ENCODE measurements at places on chromosomes 1 and 21. TPM values are rescaled to one million over a fixed set of nuclear protein-coding genes. Genes with fewer than 3 reads are reported as not detected.
A peak's percentile ranks its signal among the peaks of the same experiment; 100 is the strongest.

- H3K27ac ChIP-seq = no peak overlapping the region
- H3K4me3 ChIP-seq = no peak overlapping the region
- no peaks in the 10 kb centered on the region for H3K27me3 ChIP-seq
- H3K4me1 ChIP-seq = no peaks in the 10 kb centered on the region
Measured at GRCh38 chr1:202438393-202439174, 90.1 kb downstream of the PPP1R12B start.

DNA sequence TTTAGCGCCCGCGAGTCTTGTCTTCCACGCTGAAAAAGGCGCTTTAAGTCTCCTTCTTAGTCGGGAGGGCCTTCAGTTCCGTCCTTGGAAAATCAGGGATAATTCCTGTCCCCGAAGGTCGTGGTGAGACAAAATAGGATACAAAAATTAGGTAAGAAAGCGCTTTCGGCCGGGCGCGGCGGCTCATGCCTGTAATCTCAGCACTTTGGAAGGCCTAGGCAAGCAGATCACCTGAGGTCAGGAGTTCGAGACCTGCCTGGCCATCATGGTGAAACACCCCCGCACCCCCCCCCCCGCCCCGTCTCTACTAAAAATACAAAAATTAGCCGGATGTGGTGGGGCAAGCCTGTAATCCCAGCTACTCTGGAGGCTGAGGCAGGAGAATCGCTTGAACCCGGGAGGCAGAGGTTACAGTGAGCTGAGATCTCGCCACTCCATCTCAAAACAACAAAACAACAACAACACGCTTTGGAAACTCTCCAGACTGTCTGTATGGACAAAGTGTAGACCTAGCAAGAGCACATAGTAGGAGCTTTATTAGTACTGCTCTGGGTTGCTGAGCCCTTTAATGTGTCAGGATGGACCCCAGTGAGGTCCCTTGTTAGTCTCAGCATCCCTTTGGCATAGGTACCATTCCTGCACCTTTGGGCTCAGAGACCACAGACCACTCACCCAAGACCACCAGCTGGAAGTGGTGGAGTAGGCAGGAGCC is 790 bp upstream of the TMEM54 start:
- DNase-seq = no peak
- no peak overlapping the region for H3K27ac ChIP-seq
- no peaks in the 10 kb centered on the region for H3K36me3 ChIP-seq
- H3K27me3 ChIP-seq = peaks cover 7% of the 10 kb centered on the region
- peaks cover 11% of the 10 kb centered on the region for H3K4me1 ChIP-seq

GRCh38 chr1:29197590-29197924 is 15.9 kb upstream of the SRSF4 start:
- no peak overlapping the region for H3K4me3 ChIP-seq
- peaks cover 16% of the 10 kb centered on the region for H3K4me1 ChIP-seq
- peak; percentile 61 for DNase-seq
- H3K27me3 ChIP-seq = no peaks in the 10 kb centered on the region
- H3K36me3 ChIP-seq = peaks cover 13% of the 10 kb centered on the region

DNA sequence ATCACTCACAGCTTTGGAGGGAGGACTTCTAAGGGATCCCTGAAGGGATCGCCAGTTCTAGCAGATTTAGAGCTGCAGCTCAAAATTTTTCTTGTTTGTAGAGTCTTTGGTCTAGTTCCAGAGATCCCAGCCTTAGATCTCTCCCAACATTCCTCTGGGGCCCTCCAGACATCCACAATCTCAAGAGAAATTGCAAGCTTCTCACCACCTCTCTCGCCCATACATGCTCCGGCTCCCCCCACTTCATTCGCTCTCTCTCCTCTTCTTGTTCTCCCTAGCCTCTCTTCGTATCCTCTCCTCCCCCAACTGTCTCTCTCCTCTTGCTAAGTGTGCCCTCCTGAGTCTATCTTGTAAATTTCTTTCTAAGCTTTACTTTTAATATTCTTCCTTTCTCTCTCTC is 15.1 kb upstream of the TUT4 start:
- peaks cover 6% of the 10 kb centered on the region for H3K4me1 ChIP-seq
- H3K27me3 ChIP-seq = no peaks in the 10 kb centered on the region
- no peak overlapping the region for H3K4me3 ChIP-seq
- H3K27ac ChIP-seq = no peak overlapping the region
- no peak for DNase-seq

DNA sequence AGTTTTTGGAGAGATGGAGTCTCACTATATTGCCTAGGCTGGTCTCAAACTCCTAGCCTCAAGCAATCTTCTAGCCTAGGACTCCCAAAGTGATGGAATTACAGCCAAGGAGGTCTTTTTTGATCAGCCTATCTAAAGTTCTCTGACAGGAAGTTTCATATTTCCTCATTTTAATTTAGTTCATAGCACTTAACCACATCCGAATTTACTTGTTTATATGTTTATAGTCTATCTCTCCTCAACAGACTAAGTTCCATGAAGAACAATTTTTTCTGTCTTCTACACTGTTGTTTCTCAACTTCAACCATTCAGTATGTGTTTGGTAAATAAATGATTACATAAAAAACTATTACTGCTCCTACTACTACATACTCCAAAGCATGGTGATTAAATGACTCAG is 47.9 kb downstream of the GON4L start:
- H3K27ac ChIP-seq = no peak overlapping the region
- no peaks in the 10 kb centered on the region for H3K4me1 ChIP-seq
- H3K4me3 ChIP-seq = no peak overlapping the region
- H3K27me3 ChIP-seq = no peaks in the 10 kb centered on the region
- DNase-seq = no peak

GRCh38 chr1:210372491-210372890 is 43.8 kb downstream of the HHAT start:
- DNase-seq = no peak
- no peaks in the 10 kb centered on the region for H3K27me3 ChIP-seq
- no peak overlapping the region for H3K4me3 ChIP-seq
- no peak overlapping the region for H3K27ac ChIP-seq
- peaks cover 28% of the 10 kb centered on the region for H3K4me1 ChIP-seq
- no peaks in the 10 kb centered on the region for H3K36me3 ChIP-seq

GRCh38 chr21:45548711-45549491 is 6.7 kb upstream of the SLC19A1 start:
- no peaks in the 10 kb centered on the region for H3K36me3 ChIP-seq
- H3K4me3 ChIP-seq = no peak overlapping the region
- no peaks in the 10 kb centered on the region for H3K27me3 ChIP-seq

DNA sequence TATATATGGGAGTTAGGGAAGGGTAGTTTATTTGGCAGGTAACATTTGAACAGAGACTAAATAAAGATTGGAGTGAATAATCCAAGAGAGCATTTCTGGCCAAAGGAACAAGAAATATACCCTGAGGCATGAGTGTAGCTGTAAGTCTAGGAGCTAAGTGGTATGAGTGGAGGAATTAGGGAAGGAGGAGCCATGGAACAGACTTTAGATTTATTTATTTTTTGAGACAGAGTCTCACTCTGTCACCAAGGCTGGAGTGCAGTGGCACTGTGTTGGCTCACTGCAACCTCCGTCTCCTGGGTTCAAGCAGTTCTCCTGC is 18.4 kb downstream of the CAPZA1 start:
- no peak overlapping the region for H3K4me3 ChIP-seq
- no peak for DNase-seq
- H3K4me1 ChIP-seq = peaks cover 14% of the 10 kb centered on the region
- peak overlapping the region; percentile 66 for H3K27ac ChIP-seq

- no peak for DNase-seq
- H3K4me3 ChIP-seq = no peak overlapping the region
- no peaks in the 10 kb centered on the region for H3K27me3 ChIP-seq
- H3K4me1 ChIP-seq = no peaks in the 10 kb centered on the region
- H3K36me3 ChIP-seq = peaks cover 14% of the 10 kb centered on the region
- H3K27ac ChIP-seq = no peak overlapping the region
Measured at GRCh38 chr1:77866296-77866695, 22.1 kb upstream of the NEXN start.

DNA sequence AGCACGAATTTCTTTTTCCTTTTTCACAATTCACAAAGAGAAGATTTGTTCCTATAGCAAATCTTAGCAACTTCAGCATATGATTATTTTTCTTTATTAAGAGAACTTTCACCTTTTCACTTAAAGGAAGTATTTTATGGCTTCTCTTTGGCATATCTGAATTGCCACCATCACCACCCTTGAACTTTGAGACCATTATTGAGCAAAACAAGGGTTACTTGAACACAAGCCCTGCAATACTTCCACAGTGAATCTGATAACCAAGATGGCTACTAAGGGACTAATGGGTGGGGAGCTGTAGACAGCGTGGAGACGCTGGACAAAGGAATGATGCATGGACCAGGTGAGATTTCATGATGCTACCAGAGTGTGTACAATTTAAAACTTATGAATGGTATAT is 815.0 kb downstream of the LRRIQ3 start:
- no peak for DNase-seq
- no peak overlapping the region for H3K27ac ChIP-seq
- H3K36me3 ChIP-seq = no peaks in the 10 kb centered on the region
- no peaks in the 10 kb centered on the region for H3K27me3 ChIP-seq
- no peaks in the 10 kb centered on the region for H3K4me1 ChIP-seq
- no peak overlapping the region for H3K4me3 ChIP-seq

- H3K4me1 ChIP-seq = no peaks in the 10 kb centered on the region
- DNase-seq = no peak
- no peak overlapping the region for H3K4me3 ChIP-seq
Measured at GRCh38 chr1:214896921-214897320, 185.6 kb upstream of the KCNK2 start.

DNA sequence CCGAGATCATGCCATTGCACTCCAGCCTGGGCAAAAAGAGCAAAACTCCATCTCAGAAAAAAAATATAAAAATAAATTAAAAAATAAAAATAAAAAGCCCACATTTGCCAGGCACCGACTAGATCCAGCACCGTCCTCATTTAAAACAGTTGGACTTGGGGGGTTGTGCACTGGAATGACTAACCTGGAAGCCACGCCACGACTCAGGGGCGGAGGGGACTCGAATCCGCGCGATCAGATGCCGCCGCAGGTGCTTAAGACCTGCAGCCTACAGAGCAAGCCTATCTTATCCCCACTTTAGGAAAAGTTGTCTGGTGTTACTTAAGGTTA is 38.5 kb downstream of the ZBTB8OS start:
- H3K27ac ChIP-seq = peak overlapping the region; percentile 18
- H3K36me3 ChIP-seq = no peaks in the 10 kb centered on the region
- H3K4me3 ChIP-seq = peak overlapping the region; percentile 63
- DNase-seq = no peak
- H3K4me1 ChIP-seq = peaks cover 3% of the 10 kb centered on the region
- H3K27me3 ChIP-seq = no peaks in the 10 kb centered on the region

DNA sequence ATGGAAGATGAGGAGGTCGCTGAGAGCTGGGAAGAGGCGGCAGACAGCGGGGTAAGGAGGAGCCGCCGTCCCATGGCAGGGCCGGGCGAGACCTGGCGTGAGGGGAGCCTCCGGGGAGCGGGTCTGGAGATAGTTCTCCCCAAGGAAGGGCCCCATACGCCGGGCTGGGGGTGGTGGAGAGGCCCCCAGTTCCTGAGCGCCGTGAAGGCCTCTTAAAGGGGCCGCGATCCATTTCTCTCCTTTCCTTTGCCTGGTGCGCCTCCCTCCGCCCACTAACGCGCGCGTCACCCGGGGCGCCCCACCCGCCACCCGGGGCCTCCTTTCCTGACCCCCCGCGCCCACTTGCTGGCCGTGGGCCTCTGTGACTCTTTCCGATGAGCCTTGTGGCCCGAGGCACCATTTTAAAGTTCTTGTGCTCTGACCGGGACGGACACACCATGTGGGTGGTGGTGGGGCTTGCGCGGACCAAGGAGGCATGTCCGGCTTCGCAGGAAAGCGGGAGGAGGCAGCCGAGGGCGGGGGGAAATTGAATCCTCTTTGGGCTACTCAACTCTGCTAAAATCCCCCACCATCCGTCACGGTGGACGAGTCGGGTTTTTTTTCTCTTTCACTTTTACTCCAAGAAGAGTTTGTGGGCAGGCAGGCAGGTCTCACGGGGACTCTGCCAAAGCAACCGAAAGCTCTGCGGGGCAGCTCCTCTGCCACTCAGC is 371 bp downstream of the SZRD1 start:
- peak overlapping the region; percentile 76 for H3K4me3 ChIP-seq
- peaks cover 17% of the 10 kb centered on the region for H3K4me1 ChIP-seq
- H3K27ac ChIP-seq = peak overlapping the region; percentile 95
- peak; percentile 86 for DNase-seq
- H3K27me3 ChIP-seq = no peaks in the 10 kb centered on the region
- no peaks in the 10 kb centered on the region for H3K36me3 ChIP-seq

- H3K36me3 ChIP-seq = no peaks in the 10 kb centered on the region
- H3K4me1 ChIP-seq = no peaks in the 10 kb centered on the region
- no peak overlapping the region for H3K27ac ChIP-seq
- DNase-seq = no peak
Measured at GRCh38 chr1:190935925-190936324, 458.3 kb upstream of the BRINP3 start.

- no peaks in the 10 kb centered on the region for H3K4me1 ChIP-seq
- H3K27me3 ChIP-seq = no peaks in the 10 kb centered on the region
- H3K27ac ChIP-seq = no peak overlapping the region
- no peak for DNase-seq
- H3K36me3 ChIP-seq = no peaks in the 10 kb centered on the region
- no peak overlapping the region for H3K4me3 ChIP-seq
Measured at GRCh38 chr1:101323535-101323934, 86.7 kb downstream of the S1PR1 start.

DNA sequence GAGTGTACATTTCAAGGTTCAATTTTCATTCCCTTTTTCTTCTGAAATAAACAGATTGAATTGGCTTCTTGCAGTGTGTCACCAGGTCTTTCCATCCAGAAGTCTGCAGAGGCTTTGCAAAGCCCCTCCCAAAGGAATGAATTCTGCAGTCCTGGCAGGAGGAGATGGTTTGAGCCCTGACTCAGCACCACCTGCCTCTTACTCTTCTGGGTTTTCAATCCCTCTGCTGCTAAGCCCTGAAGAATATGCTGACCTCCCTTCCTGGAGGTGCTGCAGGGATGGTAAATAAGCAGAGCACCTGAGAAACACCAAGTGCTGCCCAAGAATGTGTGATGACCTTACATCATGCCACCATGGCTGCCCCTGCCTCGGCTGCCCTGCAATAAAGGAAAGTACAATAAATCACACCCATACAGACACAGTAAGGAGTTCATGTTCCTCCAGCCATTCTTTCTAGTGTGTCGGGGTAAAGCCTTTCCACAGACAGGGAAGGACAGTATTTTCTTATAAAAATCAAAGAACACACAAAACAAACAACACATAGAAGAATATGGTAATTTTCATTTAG is 209.2 kb downstream of the ZNF326 start:
- no peaks in the 10 kb centered on the region for H3K4me1 ChIP-seq
- H3K27ac ChIP-seq = no peak overlapping the region
- H3K36me3 ChIP-seq = no peaks in the 10 kb centered on the region
- DNase-seq = no peak
- H3K4me3 ChIP-seq = no peak overlapping the region

ATP6V0B gene
- polyA plus RNA-seq = 191 TPM

GJA8 gene
- polyA plus RNA-seq = not detected

LCE3D gene
- polyA plus RNA-seq = not detected

SPRR2B gene
- not detected for polyA plus RNA-seq

AMY1A gene
- not detected for polyA plus RNA-seq

DRAXIN gene
- polyA plus RNA-seq = 0.57 TPM

S100A5 gene
- polyA plus RNA-seq = not detected

OPRD1 gene
- 0.07 TPM for polyA plus RNA-seq

MROH9 gene
- 0.24 TPM for polyA plus RNA-seq

Measured in SK-N-SH (cell line).